ENCODE measurements at places on chromosomes 7 and 10.

DNA sequence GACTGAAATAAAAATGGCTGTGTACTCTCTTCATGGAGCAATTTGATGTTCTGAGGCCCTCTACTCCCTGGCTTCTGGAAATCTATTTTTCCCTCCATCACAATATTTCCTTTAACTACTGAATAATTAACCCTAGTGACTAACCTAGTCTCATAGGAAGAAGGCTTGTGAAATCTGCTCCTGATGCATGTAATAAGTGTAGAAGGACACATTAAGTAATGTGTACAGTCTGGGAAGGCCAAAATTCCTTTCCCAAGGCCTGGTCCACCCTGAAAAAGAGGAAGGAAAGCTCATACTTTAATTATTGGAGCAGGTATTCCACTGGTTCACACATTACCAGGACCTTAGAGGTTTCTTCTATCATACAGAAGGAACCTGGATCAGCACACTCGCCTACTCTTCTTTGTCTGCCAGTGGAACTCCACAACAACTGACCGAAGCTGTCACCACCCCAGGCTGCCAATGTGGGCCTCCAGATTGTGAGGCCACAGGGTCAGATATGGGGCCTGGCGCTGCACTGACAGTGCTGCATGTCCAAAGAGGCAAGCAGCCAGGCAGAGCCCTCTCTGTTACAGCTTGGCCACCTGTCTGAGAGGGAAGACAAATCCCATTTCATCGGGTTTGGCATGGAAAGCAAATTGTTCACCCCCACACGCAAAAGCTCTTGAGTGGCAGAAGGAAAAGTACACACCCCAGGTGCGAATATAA lies 54.4 kb upstream of the FAM133B start:
- DNase-seq = no peak

GRCh38 chr10:46231087-46231486 lies 55.7 kb upstream of the ANTXRL start:
- DNase-seq = no peak

- DNase-seq = no peak
Measured at GRCh38 chr7:74235518-74236268, 18.5 kb downstream of the RFC2 start.

DNA sequence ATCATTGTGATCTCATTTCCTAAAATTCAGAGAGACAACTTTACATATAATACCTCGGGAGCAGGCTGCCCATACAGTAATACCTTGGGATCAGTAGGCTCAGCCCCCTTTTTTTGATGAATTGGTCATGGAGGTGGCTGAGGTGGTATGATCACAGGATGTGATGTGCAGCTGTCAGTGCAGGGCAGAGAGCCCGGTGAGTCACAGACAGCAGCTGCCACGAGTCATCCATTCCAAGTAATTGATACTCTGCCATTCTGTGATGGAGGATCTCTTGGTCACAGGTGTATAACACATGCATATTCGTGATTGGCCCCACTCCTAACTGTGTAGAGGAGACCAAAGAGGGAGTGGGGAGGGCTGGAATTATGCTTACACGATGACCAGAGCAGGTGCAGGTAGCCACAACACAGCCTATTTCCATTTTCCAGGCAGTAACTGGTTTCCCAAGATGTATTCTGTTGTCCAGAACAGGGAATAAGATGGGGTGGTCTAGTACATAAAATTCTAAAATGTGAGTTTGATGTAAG lies 14.1 kb downstream of the NRCAM start:
- DNase-seq = no peak

- no peak for DNase-seq
Measured at GRCh38 chr7:70616211-70616610, 515.7 kb upstream of the GALNT17 start.

DNA sequence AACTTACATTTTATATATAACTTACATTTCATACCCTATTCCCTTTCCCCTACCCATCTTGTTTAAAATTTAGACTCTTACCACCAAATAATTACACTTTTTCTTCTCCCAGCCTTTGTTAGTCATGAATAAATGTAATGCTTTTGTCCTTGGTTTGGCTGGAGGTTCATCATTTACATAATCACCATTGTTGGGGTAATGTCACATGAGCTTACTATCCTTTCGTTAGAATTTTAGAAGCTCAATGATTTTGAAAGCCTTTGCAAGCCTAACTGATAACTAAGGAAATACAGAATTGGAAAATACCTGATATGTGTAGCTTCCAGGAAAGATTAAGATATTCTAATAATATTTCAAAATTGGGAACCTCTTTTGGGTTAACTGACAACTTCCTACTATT lies 171.7 kb downstream of the PLXDC2 start:
- no peak for DNase-seq

DNA sequence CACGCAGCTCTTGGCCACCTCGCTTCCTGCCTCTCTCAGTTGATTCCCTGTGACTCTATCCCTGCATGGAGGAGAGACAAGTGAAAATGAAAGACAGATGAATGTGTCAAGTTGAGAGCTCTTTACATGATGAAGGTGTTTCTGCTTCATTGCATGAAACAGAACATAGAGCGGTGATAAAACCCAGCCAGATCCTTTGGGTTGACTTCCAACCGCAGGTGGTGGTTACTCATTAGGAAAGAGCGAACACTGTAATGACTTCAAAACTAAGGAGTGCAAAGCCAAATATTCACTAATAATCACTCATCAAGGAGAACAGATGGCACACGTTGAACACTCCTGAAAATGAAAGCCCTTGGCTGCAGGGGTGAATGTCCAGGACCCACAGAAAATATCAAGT lies 31.8 kb upstream of the WDR11 start:
- DNase-seq = no peak

GRCh38 chr7:68671046-68671445 lies 927.2 kb upstream of the AUTS2 start:
- no peak for DNase-seq

GRCh38 chr10:1199897-1200721 lies 143.9 kb downstream of the WDR37 start:
- no peak for DNase-seq

DNA sequence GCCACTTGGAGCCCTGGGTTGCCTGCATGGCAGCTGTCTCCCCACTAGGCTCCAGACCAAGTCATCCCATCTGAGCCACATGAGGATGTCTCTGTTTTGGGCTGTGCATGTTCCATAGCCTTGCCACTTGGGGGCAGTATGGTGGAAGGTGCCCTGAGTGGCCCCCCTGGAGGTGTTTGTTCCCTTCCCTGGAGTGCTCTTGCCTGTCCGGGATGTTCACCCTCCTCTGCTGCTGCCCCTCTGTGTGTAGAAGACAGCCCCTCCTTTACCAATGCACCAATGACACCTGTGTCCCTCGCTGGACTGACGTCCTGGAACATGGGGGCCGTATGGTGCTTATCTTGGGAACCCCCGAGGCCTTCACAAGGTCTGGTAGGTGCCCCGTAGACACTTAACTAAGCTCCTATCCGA lies 100.2 kb downstream of the ACTR3B start:
- DNase-seq = no peak

GRCh38 chr7:15167912-15168311 lies 265.4 kb upstream of the DGKB start:
- DNase-seq = no peak

- no peak for DNase-seq
Measured at GRCh38 chr7:120733143-120733542, 124.8 kb downstream of the TSPAN12 start.

DNA sequence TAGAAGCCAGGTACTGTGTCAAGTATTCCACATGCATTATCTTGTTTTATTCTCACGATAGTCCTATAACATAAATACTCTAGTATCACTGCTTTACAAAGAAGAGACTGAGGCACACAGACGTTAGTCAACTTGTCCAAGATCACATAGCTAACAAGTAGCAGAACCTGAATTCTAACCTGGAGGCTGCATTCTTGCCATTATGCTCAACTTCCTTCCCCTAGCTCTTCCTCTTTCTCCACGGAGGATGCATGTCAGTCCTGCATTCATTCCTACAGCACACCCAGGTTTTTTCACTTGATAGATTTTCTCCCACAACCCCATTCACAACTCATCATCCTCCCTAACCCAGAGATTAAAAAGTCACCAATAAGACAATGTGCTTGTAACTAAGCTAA lies 388.5 kb upstream of the NFE2L3 start:
- DNase-seq = no peak

- no peak for DNase-seq
Measured at GRCh38 chr7:16939161-16939560, 57.4 kb upstream of the AGR3 start.

GRCh38 chr10:74328388-74328787 lies 177.4 kb downstream of the ADK start:
- DNase-seq = peak; percentile 50

- no peak for DNase-seq
Measured at GRCh38 chr7:31302356-31302755, 38.2 kb downstream of the NEUROD6 start.

- DNase-seq = peak; percentile 75
Measured at GRCh38 chr7:92830532-92831110, 5.8 kb downstream of the CDK6 start.

DNA sequence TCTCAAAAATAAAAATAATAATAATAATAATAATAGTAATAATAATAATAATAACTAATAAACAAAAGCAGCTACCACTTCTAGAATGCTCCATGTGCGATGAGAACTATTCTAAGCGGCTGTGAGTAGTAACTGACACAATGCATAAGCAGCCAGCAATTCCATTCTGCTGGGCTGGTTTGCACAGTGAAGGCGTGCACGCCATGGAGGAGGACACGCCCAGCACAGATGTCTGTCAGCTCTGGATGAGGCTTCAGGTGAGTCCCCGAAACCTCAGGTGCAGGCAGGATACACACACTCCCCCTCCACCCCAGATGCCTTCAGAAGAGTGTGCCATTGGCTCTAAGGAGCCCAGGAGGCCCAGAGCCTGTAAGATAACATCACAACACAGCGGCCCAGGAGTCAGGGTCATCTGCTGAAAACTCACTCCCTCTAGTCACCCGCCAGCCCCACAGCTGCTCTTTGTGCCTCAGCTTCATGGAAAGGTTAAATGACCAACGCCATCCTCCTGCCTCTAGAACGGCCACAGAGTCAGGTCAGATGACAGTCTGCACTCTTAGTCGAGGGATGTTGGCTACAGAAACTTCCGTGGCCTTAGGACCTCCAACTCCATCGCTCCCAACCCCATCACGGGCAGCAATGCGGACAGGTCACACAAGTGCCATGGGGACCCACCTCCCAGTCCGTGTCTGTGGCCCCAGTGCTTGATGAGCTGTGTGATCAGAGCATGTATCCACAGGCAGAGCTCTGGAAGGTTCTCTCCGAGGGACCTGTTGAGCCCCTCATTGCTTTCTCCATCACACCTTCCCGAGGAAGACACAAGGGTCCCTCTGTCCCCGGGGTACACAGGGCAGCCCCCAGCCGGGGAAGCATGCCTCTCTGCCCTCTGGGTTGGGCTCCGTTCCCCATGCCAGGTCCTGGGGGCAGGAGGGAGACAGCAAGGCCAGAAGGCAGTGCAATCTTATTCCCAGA lies 103.9 kb downstream of the CTBP2 start:
- DNase-seq = no peak

GRCh38 chr10:23614483-23614882 lies 175.6 kb downstream of the OTUD1 start:
- no peak for DNase-seq

DNA sequence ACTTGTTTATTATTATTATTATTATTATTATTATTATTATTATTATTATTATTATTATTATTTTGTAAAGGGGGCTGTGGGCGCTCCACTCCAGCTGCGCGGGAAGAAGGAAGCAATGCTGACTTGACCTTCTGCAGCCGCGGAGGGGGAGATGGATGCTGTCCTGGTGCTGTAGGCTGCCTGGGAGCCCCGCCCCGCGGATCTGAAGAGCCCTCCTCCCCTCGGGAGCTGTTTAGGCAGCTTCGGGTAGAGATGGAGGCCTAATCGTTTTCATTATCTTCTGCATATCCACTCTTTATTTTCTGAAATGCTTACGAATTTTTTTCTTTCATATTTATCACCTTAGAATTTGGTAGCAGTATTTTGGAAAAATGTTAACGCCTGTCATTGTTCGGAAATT lies 101.2 kb upstream of the KLF6 start:
- DNase-seq = no peak

- no peak for DNase-seq
Measured at GRCh38 chr7:137342265-137342664, 1.3 kb downstream of the PTN start.

GRCh38 chr7:47422611-47423010 lies 159.3 kb downstream of the TNS3 start:
- no peak for DNase-seq

- DNase-seq = no peak
Measured at GRCh38 chr7:47454069-47454973, 127.6 kb downstream of the TNS3 start.

DNA sequence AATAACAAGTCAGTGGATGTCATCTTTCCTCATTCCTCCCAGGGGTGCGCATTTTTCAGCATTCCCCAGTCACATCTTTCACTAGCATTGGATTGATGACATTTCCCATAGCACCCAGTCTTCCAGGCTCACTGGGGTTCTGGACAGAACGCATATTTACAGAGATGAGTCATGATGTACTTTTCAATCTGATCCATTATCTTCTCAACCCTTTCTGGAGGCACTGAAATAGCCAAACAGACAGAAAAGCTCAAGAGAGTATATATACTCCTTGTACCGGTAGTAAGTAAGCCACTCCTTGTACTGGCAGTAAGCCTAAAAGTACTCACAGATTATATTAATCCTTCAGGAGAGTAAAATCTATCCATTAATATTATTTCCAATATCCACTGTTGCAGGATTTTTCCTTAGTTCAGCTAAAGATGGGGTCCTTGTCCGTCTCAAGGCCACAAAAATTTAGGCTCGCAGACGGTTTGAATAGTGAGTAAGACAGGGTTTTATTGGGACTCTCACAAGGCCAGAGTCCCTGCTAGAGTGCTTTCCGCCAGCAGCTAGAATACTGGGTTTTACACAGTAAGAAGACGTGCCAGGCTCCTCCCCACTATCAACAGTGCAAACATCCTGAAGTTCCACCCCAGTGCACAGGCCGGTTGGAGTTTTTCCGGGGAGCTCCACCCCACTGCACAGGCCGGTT lies 60.8 kb downstream of the MDH2 start:
- no peak for DNase-seq

DNA sequence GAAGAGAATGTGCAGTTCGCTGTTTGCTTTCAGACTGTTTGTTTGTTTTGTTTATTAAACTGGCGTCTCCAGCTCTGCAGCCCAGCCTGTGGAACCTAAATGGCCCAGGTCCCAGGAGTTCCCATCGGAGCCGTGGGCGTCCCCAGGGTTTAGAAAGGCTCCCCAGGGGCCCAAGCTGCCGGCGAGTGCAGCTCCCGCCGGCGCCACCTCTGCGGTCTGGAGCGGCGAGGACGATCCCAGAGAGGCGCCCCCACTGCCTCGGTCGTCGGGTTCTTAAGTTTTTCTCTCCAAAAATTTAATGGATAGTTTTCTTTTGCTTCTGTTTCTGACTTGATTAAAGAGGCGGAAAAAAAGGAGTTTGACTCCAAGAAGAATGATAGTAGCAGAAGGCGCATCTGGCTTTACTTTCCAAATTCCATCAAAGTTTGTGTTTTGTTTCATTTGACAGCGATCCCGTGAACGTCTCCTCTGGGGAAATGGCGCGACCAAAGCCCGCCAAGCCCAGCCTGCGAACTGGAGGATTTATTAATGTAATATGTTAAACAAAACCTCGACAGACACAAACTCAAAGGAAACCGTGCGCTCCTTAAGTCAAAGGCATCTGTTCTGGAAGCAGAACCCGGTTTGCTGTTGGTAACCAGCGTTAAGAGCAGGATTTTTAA lies 718 bp upstream of the FZD1 start:
- no peak for DNase-seq
